ENCODE measurements at places on chromosomes 11 and 22.
A peak's percentile ranks its signal among the peaks of the same experiment; 100 is the strongest.

- DNase-seq: no peak
Measured at GRCh38 chr11:74157169-74157568, 13.6 kb downstream of the C2CD3 start.

- DNase-seq: no peak
Measured at GRCh38 chr11:122044086-122044485, 71.9 kb downstream of the BLID start.

- DNase-seq: no peak
Measured at GRCh38 chr11:17596711-17597110, 49.7 kb downstream of the OTOG start.

- DNase-seq: peak; percentile 72
Measured at GRCh38 chr22:45009606-45010531, at the start of gene PHF21B. Gene PHF21B, minus strand, starts transcription at chr22:45010005. Its CDS starts 456 bp downstream, at chr22:45009549.

DNA sequence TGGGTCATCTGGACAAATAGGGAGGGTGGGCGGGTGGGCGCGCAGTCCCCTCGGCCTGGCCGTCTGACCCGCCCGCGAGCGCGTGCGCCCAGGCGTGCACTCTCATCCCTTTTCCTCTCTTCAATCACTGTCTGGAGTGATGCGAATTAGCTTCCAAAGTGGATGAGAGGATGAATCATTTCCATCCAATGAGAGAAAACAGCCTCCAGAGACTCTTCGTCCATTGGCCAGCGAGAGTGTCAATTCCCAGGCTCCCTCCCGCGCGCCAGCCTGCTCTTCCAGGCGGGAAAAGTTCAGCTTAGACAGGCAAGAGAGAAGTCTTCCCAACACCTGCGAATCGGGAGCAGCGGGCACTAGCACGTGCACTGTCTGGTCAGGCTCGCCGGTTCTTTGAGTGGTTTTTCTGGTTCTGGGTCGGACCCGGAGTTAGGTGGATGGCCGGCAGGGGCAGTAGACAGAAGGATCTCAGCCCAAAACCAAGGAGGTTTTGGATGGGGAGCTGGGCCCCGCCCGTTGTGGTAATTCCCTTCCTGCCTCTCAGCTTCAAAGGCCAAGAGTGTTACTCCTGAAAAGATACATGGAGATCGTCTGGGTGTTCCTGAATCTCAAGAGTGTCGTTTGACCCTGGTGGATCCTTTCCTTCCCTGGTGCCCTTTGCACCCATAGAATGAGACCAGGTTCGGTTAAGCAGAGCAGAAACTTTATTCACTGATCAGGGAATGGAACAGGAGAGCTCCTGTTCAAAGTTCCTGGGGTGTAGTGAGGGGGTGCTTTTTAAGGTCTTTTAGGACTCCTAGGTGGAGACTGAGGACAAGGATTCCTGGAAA is 33.4 kb upstream of the GLYATL1 start:
- peak; percentile 97 for DNase-seq

- DNase-seq: no peak
Measured at GRCh38 chr11:134503100-134503499, 91.1 kb upstream of the B3GAT1 start.

DNA sequence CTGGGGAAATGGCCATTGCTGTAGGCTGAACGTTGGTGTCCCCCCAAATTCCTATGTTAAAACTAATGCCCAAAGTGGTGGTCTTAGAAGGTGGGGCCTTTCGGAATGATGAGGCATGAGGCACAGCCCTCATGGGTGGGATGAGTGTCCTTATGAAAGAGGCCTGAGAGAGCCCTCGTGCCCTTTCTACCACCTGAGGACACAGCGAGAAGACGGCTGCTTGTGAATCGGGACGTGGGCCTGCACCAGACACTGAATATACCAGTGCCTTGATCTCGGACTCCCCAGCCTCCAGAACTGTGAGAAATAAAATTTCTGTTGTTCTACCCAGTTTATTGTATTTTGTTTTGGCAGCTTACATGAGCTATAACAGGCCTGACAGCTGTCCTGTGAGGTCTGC is 162.9 kb upstream of the B3GAT1 start:
- DNase-seq: no peak

DNA sequence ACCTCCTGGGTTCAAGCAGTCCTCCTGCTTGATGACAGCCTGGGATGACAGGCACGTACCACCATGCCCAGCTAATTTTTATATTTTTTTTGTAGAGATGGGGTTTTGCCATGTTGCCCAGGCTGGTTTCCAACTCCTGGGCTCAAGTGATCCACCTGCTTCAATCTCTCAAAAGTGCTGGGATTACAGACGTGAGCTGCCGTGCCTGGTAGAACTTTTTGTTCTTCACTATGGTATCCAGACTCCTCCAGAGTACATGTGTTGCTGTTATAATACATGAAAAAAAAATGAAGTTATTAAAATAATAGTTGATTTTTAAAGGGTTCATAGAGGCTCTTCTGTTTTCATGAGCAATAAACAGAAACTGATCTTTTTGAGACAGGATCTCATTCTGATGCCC is 29.6 kb downstream of the ZNF143 start:
- DNase-seq: peak; percentile 19

DNA sequence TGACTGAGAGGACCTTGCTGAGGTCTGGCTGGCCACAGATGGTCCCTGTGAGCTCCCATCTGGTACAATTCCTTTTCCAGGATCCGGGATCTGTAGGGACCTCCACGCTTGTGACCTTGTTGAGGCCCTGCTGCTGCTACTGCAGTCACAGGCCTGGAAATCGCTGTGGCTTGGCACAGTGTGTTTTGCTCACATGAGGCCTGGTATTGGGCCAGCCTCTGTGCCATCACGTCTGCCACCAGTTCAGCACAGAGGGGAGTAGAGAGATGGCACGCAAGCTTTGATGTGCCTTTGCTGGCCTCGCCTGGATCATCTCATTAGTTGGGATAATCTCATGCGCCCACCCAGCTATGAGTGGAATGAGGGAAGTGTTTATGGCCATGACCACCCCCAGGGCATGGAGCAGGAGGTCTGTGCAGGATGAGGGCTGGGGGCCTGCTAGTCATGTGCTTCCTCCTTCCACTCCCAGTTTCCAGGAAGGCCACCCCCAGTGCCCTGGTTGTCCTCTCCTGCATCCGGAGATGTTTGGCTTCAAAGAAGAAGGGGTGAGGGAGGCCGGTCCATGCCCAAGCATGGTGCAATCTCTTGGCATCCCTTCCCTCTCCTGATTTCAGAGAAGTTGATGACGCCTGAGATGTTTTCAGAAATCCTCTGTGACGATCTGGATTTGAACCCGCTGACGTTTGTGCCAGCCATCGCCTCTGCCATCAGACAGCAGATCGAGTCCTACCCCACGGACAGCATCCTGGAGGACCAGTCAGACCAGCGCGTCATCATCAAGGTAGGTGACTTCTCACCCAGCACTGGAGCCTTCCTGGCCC is 22.4 kb downstream of the DERL3 start:
- peak; percentile 54 for DNase-seq

DNA sequence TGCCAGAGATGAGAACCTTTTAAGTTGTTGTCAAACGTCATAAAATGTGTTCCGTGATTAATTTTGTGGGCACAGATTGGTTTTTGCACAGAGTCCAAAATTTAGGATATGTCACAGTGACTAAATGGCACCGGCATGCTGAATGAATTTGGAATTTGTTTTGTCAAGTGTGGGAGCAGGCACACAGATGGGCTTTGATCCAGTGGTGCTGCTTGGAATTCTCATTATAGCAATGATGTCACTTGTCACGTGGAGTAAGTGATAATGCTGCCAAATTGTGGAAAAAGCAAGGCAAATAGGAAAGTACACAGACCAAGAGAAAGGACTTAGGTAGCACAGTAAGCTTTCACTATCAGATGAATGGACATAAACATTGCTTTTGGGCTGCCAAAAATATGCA is 8.0 kb upstream of the LIN7C start:
- DNase-seq: peak; percentile 60

- DNase-seq: no peak
Measured at GRCh38 chr11:126808296-126808695, 192.3 kb downstream of the KIRREL3 start.

- DNase-seq: peak; percentile 57
Measured at GRCh38 chr11:30128269-30128932, 102.4 kb upstream of the FSHB start.

- DNase-seq: no peak
Measured at GRCh38 chr11:79369055-79369454, 71.8 kb downstream of the TENM4 start.

GRCh38 chr11:17005646-17006045 is 8.6 kb downstream of the PLEKHA7 start:
- DNase-seq: no peak

GRCh38 chr11:117830674-117831351 is 6.3 kb upstream of the FXYD2 start:
- DNase-seq: no peak

GRCh38 chr11:1258401-1259075 is 35.7 kb downstream of the MUC5B start:
- no peak for DNase-seq

- no peak for DNase-seq
Measured at GRCh38 chr11:125117429-125117828, 6.0 kb upstream of the TMEM218 start.

- no peak for DNase-seq
Measured at GRCh38 chr11:61481806-61482205, 26.7 kb upstream of the LRRC10B start.
